Iris pigment epithelial cell (primary cell): ENCODE measurements at places on chromosomes 16 and 17.
A peak's percentile ranks its signal among the peaks of the same experiment; 100 is the strongest.

DNA sequence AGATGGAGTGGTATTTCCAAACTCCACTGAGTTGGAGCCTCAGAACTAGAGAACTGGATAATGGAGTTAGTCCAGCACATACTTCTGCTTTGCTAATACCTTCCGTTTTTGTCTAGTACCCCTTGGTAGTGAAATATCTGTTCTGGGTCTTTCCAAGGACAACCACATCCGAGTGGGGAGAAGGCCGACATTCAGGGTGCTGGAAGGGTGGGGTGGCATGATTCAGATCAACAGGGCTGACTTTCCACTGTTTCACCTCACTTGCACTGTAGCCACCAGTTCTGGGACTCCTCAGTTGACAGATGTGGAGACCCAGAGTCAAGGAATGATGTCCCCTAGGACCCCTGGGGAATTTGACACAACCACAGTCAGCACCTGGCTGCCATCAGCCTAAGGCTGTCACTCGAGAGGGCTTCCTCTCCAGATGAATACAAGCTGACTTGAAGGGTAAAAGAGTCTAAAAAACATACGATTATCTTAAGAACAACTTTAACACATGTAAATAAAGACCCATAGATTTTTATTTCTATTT is 84.8 kb upstream of the HNF1B start:
- no peak for DNase-seq

- no peak for DNase-seq
These were observed 308.2 kb downstream of the XYLT1 start for GRCh38 chr16:17162560-17162959.

GRCh38 chr16:50335196-50335958 is 33.4 kb downstream of the BRD7 start:
- DNase-seq: peak; percentile 75

DNA sequence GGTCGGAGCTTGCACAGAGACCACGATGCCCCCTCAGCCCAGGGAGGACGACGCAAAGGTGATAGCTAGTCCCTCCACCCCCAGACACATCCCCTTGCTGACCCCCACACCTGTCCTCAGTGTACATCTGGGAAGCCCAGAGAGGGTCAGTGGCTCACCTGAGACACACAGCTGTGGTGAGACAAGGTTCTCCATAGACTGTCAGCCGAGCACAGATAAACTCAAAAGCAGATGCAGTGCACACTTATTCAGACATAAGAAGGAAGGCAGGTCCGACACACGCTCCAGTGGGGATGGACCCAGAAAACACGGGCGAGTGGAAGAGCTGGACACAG is 19.6 kb downstream of the CBFA2T3 start:
- no peak for DNase-seq

DNA sequence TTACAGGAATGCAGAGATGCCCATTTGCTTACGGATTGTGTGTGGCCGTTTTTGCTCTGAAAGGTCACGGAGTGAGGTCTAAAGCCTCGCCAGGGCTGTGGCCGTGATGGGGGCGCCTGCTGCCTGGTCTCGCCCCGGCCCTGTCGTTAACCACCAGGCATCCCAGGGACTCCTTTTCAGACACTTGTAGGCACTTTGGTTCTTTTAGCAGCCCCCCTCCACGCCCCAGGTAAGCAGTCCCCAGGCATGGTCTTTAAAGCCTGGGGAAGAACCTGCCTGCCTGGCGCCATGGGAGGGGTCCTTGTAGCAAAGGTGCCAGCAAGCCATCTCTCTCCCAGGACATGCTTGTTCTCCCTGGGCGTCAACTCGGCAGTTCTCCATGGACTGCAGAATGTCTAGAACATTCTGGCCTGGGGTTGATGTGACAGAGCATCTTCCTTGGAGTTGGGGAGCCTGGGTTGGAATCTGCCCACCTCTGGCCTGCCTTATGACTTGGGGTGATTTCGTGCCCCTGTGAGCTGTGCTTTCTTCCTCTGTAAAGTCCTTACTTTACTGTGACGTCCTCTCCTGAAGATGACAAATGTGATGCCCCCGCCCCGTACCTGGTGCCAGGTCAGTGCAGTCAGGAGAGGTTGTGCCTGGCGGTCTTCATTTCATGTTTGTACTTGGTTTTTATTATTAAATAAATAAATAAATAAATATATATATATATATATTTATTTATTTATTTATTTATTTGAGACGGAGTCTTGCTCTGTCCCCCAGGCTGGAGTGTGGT is 5.4 kb downstream of the KCTD5 start:
- DNase-seq: no peak

- no peak for DNase-seq
These were observed 30.1 kb downstream of the LCMT1 start for GRCh38 chr16:25141648-25142047.

GRCh38 chr16:57949595-57950238 is 21.2 kb downstream of the CNGB1 start:
- no peak for DNase-seq

GRCh38 chr17:65438173-65438572 is 123.3 kb downstream of the AXIN2 start:
- no peak for DNase-seq
